ENCODE measurements at places on chromosomes 16 and 17.
A peak's percentile ranks its signal among the peaks of the same experiment; 100 is the strongest.

DNA sequence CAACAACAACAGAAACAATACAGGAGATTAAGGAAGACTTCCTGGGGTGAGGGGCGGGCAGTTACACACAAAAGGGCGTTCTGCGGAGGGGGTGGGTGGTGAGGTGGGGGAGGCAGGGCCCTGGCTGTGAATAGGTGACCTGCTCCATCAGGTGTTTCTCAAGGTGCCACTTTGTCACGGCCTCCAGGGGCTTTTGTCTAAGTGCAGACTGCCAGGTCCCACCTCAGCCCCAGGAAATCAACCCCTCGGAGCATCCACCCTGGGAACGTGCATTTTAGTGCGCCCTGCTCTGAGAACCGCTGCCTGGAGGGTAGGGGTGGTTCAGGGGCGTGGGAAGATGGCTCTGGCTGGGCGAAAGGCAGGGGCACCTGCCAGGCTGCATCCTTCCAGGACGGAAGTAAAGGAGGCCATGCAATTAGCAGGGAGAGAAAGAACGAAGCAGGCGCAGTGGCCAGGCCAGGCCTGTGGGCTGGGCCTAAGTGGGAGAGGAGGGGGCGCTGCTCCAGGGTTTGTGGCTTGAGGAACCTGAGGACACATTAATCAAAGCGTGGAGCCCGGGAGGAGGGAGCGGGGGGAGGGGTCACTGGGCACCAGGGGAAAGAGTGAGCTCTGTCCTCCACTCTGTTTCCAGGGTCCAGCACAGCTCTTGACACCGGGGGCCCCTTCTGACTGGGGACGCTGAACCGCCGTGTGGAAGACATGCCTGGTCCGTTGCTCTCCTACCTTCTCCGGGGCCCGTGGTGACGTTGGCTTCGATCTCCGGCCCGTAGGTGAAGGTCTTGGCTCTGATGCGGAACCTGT lies 49.4 kb upstream of the CDC42EP4 start:
- DNase-seq = no peak

DNA sequence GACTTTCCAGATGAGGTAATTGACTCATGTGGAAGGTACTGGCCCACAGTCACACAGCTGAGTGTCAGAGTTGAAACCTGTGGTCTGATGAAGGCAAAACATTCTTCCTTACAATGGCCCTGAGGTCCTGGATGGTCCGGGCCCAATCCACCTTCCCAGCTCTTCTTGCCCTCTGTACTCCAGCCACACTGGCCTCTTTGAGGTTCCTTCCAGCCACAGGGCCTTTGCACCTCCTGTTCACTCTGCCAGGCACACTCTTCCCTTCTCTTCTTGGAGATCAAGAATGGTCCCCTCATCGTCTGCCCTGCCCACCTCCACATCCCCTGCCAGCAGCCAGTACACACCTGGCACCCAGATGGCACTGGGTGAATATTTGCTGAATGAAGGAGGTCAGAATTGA lies 6.5 kb upstream of the PEMT start:
- DNase-seq = no peak

DNA sequence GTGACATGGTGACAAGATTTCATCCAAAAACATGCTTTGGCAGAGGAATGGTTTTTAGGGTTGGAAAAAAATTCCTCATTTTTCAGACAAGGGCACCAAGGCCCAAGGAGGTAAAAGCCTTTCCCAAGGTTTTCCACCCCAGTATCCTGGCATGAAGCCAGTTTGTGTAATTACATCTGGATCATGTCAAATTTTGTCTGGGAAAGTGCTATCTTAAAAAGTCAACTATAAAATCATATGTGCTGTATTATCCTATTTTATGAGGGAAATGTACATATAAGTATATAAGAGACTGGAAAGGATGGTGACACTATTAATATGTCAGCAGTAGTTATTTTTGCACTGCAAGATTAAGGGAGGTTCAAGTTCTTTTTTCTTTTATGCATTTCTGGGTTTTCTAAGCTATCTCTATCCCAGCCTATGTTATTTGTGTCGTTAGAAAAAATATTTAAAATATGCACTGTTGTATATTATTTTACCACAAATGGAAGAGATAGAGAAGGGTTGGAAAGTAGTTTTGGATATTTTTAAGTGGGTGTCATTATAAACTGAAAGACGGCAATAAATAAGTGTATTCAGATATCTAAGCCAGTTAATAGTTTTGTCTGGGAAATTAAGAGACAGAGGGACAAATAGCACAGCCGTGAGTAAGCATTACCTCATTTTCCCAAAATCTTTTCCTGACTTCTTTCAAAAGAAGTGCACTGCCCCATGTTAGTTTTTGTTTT lies 13.5 kb upstream of the FBXO47 start:
- peak; percentile 72 for DNase-seq

DNA sequence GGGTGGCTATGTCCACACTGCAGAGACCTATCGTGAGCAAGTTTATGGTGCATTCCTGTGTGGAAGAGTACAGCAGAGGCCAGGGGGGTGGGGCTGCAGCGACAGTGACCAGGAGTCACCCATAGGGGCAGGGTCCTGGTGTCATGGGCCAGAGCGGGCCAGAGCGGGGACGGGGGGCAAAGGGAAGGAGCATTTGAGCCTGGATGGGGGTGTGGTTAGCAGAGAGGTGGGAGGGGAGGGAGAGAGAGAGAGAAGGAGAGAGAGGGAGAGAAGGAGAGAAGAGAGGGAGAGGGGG lies 17.8 kb downstream of the JPH3 start:
- no peak for DNase-seq

DNA sequence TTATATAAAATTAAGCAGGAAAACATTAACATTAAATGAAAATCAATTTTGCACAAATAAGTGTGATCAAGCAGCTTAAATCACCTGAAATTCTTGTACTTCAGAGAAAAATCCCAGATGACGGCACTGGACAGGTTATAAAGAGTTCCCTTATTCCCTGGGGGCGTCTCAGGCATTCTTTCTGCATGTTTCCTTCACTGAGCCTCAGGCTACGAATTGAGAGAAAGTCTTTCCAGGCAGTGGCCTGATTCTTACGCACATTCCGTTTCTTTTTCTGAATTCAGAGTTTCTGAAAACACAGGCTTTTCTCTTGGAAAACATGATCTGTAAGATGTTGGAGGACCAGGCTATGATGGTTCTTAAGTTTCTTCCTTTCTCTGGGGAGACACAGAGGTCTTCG lies 22.1 kb upstream of the PITPNM3 start:
- DNase-seq = no peak

- DNase-seq = peak; percentile 51
These were observed 2.7 kb downstream of the C1QTNF1 start for GRCh38 chr17:79026376-79027273.

DNA sequence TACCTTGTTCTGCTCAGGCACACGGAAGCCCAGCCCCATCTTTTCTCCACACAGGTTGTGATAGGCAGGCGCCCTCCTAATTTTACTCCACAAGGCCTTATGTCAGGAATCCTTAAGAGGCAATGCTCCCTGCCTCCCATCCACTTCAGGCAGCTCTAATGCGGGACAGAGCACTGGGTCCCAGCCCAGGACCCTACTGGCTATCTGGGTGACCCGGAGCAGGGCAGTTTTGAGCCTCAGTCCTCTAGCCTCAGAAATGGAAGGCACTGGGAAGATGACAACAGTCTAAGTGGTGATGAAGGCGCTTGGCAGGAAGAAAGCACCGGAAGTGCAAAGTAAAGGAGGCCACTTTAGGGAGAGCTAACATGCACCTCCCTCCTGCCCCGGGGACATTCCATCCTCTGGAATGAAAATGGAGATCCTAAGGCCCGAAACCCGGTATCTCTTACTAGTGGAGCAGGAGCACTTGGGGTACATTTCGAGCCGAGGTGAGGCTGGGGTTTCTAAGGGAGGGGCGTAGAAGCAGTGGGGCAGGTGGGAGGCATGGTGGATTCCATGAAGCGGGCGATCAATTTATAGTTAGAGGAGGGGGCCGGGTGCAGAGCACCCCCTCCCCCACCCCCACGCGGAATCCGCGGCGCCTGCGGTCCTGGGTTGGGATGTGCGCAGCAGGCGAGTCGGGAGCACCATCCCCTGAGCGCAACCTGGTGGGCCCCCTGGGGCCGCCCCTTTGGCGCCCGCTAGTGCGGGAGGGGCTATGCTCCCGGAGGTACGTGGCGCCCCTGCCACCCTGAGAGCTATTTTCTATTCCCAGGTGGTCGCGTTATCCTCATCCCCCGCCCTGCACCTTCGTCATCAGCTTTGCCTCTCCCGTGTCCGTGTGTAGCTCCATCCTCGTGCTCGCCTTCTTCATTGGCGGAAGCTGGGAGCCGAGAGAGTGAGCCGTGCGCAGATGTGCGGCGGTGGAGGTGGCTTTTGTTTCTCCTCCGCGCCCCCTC lies 4.9 kb downstream of the MT1F start:
- no peak for DNase-seq

DNA sequence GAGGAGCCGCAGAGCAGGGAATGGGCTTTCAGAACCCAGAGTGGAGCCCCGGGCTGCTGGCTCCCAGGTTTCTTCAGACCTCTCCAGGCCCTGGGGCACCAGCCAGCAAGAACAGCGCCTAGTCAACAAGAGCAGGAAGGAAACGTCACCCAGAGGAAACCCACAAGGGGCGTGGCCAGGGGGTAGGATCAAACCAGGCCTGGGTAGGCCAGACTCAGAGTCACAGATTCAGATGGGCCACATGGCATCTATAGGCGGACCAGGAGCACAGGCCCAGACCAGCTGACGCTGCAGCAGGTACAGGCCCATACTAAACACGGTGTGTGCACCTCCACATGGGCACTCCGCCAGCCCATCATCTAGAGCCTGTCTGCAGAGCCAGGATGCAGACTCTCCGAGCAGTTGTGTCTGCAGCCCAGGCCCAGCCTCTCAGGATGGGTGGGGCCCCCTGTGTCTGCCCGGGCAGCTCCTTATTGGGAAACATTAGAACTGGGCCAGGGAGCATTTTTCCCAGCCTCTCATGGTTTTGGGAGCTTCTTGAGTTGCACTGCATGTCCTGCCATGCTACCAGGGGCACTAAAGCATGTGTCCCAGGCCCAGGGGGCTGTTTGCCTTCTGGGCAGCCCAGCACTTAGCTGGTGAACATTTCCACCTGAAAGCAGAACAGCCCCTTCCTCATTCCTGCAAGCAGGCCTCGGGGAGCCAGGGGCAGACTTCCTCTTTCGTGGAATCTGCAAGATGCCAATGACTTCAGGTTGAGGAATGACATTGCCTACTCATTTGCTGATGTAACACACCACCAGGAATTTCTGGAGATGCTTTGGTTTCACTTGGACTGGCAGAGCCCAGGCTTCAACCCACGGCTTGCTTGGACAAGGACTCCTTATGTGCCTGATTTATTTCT lies at the start of gene NLRP1:
NLRP1 (minus strand) TSS at position 127 of the 904 bp plus-strand sequence. CDS start 552 bp downstream, outside the sequence.
- peak; percentile 91 for DNase-seq

DNA sequence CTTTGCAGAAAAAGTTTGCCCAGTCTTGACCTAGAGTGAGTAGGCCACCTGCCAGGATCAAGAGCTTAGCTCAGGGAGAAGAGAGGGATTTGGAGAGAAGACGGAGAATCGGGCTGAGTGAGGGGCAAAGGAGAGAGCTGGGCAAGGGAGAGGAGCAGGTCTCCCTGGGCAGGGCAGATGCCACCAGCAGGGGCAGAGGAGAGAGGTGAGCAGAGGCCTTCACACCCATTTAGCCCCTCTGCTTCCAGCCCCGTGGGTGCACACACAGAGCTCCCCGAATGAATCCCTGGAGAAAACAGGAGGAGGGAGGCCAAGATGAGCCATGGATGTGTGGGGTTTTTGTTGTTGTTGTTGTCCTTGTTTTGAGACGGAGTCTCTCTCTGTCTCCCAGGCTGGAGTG lies 29.2 kb downstream of the TBX4 start:
- no peak for DNase-seq

DNA sequence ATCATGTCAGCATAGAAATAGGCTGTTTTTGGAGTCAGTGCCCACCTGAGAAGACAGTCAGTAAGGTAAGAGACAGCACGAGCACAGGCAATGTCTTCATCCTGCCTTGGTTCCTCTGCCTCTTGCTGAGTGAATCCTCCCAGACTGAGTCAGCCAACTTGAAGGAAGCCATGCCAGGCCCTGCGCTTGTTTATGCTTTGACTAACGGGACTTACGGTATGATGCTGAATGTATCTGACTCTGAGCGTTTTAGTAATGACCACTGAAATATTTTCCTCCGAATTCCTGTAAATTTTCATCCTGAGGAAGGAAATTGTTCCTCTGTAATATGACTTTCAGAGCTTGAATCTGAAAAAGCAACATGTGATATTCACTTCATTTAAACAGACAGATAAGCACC lies 18.0 kb downstream of the C17orf67 start:
- peak; percentile 76 for DNase-seq

DNA sequence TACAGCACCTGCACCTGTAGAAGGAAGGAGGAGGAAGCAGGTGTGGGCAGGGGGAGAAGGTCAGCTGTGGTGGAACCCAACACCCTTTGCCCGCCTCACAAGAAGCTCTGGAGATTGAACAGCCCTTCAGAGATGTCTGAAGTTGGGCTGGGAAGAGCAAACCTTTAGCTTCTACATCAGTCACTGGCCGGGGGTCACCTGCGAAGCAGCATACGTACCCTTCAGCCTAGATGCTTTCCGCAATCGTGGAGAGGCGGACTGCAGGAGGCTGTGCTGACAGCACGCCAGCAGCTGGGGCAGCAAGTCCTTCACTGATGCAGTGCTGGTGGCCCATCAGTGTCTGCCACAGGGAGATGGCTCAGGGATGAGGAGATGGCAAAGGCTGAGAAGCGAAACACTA lies 5.2 kb upstream of the HS3ST3B1 start:
- DNase-seq = no peak

GRCh38 chr16:23330583-23331249 lies 28.6 kb downstream of the SCNN1B start:
- DNase-seq = no peak
